ENCODE measurements at places on chromosomes 1 and 21.

GRCh38 chr1:239233626-239234025, 152.7 kb upstream of the CHRM3 start:
- H3K27me3 ChIP-seq = no peaks in the 10 kb centered on the region
- no peaks in the 10 kb centered on the region for H3K4me1 ChIP-seq
- no peak overlapping the region for H3K4me3 ChIP-seq
- DNase-seq = no peak
- H3K27ac ChIP-seq = no peak overlapping the region

DNA sequence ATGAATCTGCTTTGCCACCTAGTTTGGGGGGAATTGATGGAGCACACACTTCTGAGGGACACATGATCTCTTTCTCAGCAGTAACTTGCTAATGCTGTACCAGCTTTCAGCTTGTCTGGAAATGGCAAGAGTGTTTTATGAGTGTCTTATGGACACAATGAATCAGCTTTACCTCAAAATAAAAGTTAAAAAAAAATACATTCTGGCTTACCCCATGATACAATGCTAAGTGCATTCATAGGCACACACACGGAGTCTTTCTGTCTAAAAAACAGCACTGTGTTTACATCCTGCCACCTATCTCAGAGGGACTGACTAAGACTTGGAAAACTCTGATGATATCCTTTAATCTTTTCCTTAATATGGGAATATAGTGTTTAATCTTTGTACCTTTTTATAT, 455.5 kb upstream of the ADAMTS5 start:
- no peak overlapping the region for H3K4me3 ChIP-seq

DNA sequence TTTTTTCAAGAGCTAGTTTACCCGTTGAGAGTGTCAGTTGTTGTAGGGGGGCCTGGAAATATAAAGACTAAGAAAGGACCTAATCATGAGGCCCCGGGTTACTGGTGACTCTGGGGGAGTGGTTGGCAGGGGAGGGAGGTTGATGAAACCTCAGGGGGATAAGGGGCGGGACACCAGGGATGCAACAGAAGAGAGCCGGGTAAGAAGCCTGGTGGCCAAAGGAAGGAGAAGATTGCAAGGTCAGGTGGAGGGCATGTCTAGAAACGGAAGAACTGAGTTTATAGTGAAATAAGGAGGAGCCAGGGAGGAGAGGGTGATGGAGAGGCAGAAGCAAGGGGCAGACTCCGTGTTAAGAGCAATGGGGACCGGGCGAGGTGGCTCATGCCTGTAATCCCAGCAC, 12.5 kb upstream of the SPOCD1 start:
- H3K36me3 ChIP-seq = no peaks in the 10 kb centered on the region
- no peaks in the 10 kb centered on the region for H3K27me3 ChIP-seq
- H3K27ac ChIP-seq = no peak overlapping the region
- DNase-seq = no peak
- H3K4me1 ChIP-seq = peaks cover 36% of the 10 kb centered on the region

DNA sequence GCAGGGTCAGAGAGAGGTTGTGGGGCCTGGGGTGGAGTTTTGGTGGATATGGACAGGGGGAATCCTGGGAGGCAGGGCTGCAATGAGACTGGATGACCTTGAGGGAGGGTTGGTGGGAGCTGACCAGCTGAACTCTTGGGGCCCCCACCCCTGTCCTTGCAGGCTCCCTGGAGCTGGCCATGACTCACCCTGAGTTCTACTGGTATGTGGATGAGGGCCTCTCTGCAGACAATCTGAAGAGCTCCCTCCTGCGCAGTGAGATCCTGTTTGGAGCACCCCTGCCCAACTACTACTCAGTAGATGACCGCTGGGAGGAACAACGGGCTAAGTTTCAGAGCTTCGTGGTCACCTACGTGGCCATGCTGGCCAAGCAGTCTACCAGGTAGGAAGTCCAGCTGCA, 23.6 kb downstream of the DISP3 start:
- H3K27ac ChIP-seq = no peak overlapping the region
- H3K36me3 ChIP-seq = no peaks in the 10 kb centered on the region
- no peaks in the 10 kb centered on the region for H3K4me1 ChIP-seq

GRCh38 chr1:212930986-212931678, 19.2 kb upstream of the VASH2 start:
- H3K36me3 ChIP-seq = no peaks in the 10 kb centered on the region
- H3K4me3 ChIP-seq = no peak overlapping the region
- no peak overlapping the region for H3K27ac ChIP-seq
- no peak for DNase-seq

- H3K4me1 ChIP-seq = peaks cover 3% of the 10 kb centered on the region
- H3K27ac ChIP-seq = no peak overlapping the region
- no peaks in the 10 kb centered on the region for H3K36me3 ChIP-seq
- no peaks in the 10 kb centered on the region for H3K27me3 ChIP-seq
- no peak for DNase-seq
Observed at GRCh38 chr1:116133696-116134475, 22.7 kb downstream of the MAB21L3 start.

DNA sequence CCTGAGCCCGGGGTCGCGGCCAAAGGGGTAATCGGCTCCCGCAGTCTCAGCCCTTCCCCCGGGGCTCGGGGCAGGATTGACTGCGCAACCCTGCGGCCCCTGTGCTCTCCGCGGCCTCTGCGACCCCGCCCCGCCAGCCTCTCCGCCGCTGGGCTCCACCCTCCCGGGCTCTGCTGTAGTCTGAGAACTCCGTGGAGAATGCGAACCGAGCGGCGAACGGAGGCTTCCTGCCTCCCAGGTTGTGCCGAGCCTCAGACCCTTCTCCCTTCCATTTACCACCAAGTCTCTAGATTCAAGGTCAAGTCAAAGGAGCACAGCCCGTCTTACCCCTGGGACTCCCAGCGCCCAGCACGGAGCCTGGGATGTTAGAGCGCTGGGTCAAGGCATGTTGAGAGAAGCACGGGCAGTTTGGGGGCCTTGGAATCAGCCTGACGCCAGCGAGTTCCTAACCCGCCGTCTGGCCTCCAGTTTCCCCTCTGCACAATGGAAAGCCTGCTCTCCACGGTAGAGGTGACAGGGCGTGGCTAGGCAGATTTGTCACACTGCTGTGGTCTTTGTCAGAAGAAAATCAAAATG, 3.0 kb downstream of the ATP2B4 start:
- H3K36me3 ChIP-seq = no peaks in the 10 kb centered on the region
- H3K27me3 ChIP-seq = no peaks in the 10 kb centered on the region
- H3K27ac ChIP-seq = peak overlapping the region; percentile 93
- peak; percentile 58 for DNase-seq

DNA sequence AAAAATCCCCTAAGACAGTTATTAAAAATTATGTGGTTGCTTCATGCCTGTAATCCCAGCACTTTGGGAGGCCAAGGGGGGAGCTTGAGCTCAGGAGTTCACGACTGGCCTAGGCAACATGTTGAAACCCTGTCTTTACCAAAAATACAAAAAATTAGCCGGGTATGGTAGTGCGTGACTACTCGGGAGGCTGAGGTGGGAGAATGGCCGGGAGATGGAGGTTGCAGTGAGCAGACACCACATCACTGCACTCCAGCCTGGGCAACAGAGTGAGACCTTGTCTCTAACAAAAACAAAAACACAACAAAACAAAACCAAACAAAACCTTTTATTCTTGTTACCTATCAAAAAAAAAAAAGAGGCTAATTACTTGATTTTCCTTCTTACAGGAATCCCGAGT, 2.1 kb downstream of the ELK4 start:
- H3K27ac ChIP-seq = peak overlapping the region; percentile 84
- no peaks in the 10 kb centered on the region for H3K27me3 ChIP-seq
- peaks cover 57% of the 10 kb centered on the region for H3K4me1 ChIP-seq
- DNase-seq = no peak
- no peaks in the 10 kb centered on the region for H3K36me3 ChIP-seq
- peak overlapping the region; percentile 80 for H3K4me3 ChIP-seq

DNA sequence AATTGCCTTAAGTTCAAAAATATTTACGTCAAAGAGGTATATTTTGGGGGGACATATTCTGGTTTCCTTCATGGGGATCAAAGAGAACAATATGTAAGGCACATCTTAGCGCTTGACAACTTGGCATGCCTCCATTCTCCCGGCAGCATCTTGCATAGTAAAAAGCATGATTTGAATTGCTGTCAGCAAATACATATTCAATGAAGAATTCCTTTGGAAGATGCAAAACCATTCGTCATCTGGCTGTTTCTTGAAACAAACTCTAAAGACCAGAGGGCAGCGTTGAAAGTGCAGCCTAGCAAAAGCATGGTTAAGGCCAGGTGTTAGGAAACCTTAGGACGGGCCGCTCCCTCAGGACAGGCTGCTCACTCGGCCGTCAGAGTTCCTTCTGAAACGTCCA, 3.4 kb upstream of the PIK3CD start:
- no peak overlapping the region for H3K27ac ChIP-seq
- no peaks in the 10 kb centered on the region for H3K27me3 ChIP-seq
- no peak overlapping the region for H3K4me3 ChIP-seq
- no peaks in the 10 kb centered on the region for H3K36me3 ChIP-seq
- H3K4me1 ChIP-seq = peaks cover 56% of the 10 kb centered on the region

- H3K27ac ChIP-seq = no peak overlapping the region
- no peak overlapping the region for H3K4me3 ChIP-seq
- DNase-seq = no peak
- no peaks in the 10 kb centered on the region for H3K27me3 ChIP-seq
Observed at GRCh38 chr1:30888391-30888790, 20.2 kb downstream of the SDC3 start.

DNA sequence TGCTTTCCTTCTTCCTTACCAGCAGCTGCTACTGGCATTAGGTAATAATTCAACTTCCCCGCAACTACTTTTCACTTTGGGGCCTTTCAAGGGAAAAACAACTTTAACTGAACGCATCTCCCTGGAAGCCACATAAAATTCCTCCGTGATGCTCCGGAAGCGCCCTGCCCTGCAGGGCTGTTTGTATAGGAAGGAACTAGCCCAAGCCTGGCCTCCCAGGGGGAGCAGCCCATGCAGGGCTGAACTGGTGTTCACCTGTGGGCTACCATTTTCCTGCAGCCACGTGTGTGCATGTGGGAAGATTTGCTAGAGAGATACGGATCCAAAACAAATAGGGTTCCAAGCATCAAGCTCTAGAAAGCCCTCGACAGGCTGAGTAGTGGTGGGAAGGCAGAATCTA, 14.4 kb downstream of the CLDN14 start:
- no peak overlapping the region for H3K4me3 ChIP-seq
- H3K36me3 ChIP-seq = no peaks in the 10 kb centered on the region
- H3K27ac ChIP-seq = no peak overlapping the region
- H3K27me3 ChIP-seq = no peaks in the 10 kb centered on the region
- no peaks in the 10 kb centered on the region for H3K4me1 ChIP-seq
- DNase-seq = no peak

DNA sequence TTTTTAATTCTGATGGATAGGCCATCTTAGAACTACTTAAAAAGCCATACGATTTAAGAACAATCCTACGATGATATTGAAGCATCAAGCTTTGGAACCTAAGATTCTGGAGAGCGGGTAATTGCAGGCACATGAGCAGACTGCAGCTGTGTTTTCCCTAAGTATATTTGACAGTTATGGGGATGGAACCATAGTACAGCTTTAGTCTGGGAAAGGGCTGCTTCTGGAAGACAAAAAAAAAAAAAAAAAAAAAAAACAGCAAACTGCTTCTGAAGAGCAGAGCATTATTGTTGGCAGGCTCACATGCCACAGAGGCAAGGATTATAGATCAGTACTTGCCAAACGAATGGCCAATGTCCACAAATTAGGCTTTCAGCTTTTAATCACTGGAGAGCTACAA, 1618.7 kb downstream of the AMY1C start:
- no peak overlapping the region for H3K4me3 ChIP-seq
- H3K4me1 ChIP-seq = no peaks in the 10 kb centered on the region
- H3K27ac ChIP-seq = no peak overlapping the region
- no peak for DNase-seq
- H3K36me3 ChIP-seq = no peaks in the 10 kb centered on the region

DNA sequence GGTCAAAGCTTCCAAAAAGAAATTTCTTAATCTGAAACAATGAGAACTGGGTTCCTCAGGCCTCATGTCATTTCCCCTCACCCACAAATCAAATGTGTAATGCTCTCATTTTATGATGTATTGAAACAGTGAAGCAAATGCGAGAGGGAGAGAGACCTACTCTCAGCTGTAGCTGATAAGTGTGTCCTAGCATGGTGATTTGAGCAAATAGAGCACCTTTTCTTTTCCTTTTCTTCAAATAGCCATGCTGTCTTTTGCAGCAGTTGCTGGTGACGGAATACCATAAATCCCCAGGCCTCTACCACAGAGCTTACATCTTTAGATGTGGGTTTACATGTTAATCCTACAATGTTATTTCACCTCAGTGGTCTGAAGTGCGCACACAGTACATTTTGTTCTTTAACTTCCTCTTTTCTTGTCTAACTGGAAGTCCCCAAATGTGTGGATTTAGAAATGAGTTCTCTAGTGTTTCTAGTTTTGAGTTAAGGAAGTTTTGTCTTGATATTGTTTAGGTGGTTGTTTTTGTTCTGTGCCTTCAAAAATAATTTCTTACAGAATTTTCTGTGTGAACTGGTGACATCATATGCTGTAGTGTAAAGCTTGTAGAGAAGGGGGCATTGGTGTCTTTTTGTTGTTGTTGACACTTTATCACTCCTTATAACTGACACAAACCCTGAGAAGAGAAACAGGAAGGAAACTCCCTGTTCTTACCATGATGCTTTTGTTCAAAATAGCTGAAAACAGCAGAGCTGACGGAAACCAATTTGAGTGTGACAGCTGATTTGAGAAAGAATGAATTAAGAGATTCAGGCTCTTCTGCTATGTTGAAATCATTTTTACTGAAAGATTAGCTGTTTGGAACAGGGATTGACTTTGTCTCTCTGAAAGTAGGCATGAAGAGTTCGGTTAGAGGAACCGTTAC, 12.2 kb downstream of the SMAP2 start:
- peaks cover 89% of the 10 kb centered on the region for H3K4me1 ChIP-seq
- DNase-seq = peak; percentile 92
- H3K36me3 ChIP-seq = peaks cover 4% of the 10 kb centered on the region
- no peaks in the 10 kb centered on the region for H3K27me3 ChIP-seq
- H3K27ac ChIP-seq = peak overlapping the region; percentile 95
- H3K4me3 ChIP-seq = peak overlapping the region; percentile 63

DNA sequence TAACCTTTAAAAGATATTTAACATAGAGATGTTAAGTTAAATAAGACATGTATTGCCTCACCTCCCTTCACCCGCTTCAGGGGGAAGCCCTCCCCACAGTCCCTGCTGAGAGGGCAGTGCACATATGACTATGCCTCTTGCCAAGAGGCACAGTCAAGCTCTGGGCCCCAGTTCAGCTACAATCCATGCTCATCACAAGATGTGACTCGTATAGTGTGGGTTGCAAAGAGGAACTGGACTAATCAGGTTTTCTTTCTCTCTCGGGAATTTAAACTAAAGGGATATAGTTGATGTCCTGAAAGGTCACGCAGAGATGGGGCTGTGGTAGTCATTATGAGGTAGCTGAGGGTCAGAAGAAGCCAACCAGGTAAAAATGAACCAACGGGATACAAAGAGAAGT, 35.6 kb downstream of the LYST start:
- no peaks in the 10 kb centered on the region for H3K4me1 ChIP-seq
- no peak overlapping the region for H3K4me3 ChIP-seq
- no peaks in the 10 kb centered on the region for H3K36me3 ChIP-seq

DNA sequence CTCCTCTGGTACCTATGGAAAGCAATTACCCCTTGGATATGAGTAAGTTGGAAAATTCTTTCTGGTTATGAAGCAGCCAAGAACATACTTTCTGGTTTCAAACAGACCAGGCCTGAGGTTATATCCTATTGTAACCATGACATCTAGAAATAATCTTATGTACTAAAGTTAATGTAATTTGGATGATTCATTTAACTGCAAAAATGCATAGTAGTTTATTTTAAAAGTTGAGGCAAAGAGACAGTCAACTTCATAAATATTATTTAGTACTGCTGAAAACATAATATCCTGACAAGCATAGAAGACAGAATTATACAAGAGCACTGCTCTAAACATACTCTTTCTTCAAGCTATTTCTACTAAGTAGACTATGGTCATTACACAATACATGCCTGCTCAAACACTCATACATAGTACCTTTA, 25.5 kb downstream of the ODF2L start:
- no peaks in the 10 kb centered on the region for H3K4me1 ChIP-seq
- no peak for DNase-seq
- no peak overlapping the region for H3K27ac ChIP-seq
- peaks cover 13% of the 10 kb centered on the region for H3K36me3 ChIP-seq
